Activated naive CD8-positive, alpha-beta T cell treated with anti-CD3 and anti-CD28 coated beads, Interleukin-2, amount 10 ng/mL, durations not matched to agents 7 days and 5 days (primary cell): ENCODE measurements at places on chromosomes 3 and 15.

- DNase-seq = no peak
Measured at GRCh38 chr15:43799209-43799944, 643 bp downstream of the SERINC4 start.

- DNase-seq = peak; percentile 17
Measured at GRCh38 chr15:99999282-100000070, 266.2 kb upstream of the LYSMD4 start.

GRCh38 chr3:49788056-49788455, 1.7 kb upstream of the IP6K1 start:
- no peak for DNase-seq

GRCh38 chr15:77208241-77208640, 137.3 kb upstream of the TSPAN3 start:
- DNase-seq = no peak

- no peak for DNase-seq
Measured at GRCh38 chr15:36415643-36416042, 163.8 kb upstream of the CDIN1 start.

DNA sequence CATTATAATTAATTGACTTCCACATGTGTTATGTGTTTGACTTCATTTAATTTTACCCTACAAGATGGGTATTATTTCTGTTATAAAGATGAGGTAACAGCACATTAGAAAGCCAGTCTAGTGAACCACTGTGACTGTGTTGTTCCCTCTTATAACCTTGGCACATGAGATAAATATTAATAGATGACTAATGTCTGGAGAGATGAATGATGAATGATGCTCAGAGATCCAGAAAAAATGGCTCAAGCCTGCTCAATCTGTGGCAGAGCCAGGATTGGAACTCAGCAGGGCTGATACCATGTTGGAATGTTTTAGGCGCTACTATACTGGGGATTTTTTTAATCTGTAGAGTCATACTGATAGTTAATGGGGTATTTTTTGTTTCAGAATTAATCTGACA, 118.8 kb upstream of the PTX3 start:
- DNase-seq = no peak

- DNase-seq = no peak
Measured at GRCh38 chr3:9441501-9442221, 44.2 kb downstream of the SETD5 start.

GRCh38 chr3:100588251-100588650, 21.1 kb upstream of the ADGRG7 start:
- DNase-seq = no peak

DNA sequence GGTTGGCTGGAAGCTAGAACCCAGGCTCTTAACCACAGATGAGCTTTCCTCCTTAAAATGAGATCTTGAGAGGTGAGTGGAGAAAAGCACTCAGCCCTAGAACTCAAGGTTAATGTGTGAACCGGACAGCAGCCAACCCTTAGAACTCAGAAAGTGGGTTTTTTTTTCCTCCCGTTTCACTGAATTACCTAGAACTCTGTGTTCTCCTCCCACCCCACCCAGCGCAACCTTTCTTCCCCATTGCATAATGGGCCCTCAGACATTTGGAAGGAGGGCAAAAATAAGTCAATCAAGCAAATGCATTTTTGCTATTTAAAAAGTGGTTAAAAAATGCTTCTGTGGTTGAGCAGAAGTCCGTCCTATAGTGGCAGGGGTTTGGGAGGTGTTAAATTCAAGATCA, 36.7 kb downstream of the POC1A start:
- DNase-seq = no peak

- no peak for DNase-seq
Measured at GRCh38 chr3:105953831-105954230, 85.0 kb upstream of the CBLB start.

- DNase-seq = no peak
Measured at GRCh38 chr3:113147681-113148261, 63.6 kb upstream of the BOC start.

DNA sequence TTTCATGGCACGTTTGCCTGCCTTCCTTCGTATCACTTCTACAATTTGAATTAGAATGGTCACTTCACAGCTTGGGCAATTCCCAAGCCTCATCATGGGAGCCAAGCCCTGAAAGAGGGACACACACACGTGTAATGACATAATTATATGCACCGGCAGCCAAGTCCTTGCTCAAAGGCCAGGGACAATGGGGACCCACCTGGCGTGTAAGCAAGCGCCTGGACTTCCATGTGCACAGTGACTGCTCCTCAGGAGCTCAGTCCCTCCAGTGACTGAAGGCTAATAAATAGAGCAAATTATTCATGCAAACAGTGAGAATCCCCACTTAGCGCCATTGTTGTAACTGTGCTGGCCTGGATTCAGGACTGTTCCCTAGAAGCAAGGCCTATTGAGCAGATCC, 115.1 kb downstream of the DNAJB8 start:
- DNase-seq = no peak

- DNase-seq = no peak
Measured at GRCh38 chr15:61824291-61824690, 236.0 kb downstream of the VPS13C start.
